ENCODE measurements at places on chromosomes 13 and 19.
A peak's percentile ranks its signal among the peaks of the same experiment; 100 is the strongest.

- no peak for DNase-seq
Observed at GRCh38 chr19:16579381-16579780, 7.2 kb upstream of the SLC35E1 start.

DNA sequence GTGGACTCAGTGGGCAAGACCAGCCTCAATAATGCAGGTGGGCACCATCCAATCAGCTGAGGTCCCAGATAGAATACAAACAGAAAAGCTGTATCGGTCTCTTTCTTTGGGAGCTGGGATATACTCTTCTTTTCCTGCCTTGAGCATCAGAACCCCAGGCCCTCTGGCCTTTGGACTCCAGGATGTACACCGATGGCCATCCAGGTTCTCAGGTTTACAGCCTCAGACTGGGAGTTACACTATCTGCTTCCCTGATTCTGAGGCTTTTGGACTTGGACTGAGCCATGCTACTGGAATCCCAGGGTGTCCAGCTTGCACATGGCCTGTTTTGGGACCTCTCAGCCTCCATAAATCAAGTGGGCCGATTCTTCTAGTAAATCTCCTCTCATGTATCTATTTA, 27.6 kb upstream of the USP12 start:
- no peak for DNase-seq

DNA sequence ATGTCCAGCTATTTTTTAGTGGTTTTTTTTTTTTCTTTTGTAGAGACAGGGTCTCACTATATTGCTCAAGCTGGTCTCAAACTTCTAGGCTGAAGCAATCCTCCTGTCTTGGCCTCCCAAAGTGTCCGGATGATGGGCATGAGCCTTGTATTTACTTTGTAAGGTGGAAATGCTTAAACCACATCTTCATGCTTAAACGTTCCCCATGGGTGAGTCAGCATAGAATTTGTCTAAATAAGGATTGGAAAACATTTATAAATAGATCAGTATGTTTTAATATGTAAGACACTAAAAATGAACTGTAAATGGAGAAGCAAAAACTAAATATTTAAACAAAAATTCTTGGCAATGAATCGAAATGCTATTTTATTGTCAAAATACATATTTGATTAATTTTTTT, 698.0 kb downstream of the PCDH9 start:
- DNase-seq: peak; percentile 41

DNA sequence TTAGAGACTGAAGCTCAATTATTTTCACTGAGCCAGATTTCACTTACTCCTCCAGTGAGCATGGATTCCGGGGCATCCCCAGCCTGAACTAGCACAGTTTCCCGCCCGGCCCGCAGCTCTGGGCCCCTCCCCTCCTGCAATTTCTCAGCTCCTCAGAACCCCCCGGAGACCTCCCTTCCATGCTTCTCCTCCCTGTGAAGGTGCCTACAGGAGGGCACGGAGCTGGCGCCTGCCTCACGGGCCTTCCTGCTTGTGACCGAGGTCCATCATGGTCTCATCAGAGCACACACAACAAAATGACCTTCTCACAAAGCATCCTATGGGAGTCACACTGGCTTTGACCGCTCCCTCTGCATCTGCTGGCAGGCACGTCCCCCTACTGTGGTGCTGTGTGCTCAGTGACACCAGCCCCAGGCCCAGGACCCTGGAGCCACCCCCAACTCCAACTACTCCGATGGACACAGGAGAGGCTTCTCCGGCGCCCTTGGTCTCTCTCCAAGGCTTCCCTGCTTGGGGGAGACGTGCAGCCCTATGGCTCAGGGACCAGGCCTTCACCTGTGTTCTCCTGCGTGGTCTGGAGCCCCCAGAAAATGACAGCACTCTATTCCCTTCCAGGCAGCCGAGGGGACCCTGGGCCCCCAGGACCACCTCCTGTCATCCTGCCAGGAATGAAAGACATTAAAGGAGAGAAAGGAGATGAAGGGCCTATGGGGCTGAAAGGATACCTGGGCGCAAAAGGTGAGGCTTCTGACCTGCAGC, 77.1 kb downstream of the RAB20 start:
- no peak for DNase-seq

DNA sequence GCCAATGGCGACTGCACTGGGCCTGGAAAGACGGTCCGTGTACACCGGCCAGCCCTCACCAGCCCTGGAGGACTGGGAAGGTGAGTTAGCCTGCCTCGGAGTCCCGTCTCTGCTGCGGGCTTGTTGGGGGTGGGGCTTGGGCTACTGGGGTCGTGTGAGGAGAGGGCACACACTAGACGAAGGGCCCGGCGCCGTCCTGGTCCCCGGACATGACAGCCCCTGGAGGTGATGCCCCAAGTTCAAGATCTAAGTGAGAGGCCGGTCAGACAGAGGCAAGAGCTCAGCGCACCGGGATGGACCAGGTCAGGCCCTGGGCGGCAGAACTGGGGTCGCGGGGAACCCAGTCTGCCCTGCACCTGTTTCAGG, 1.6 kb downstream of the CILP2 start:
- no peak for DNase-seq

DNA sequence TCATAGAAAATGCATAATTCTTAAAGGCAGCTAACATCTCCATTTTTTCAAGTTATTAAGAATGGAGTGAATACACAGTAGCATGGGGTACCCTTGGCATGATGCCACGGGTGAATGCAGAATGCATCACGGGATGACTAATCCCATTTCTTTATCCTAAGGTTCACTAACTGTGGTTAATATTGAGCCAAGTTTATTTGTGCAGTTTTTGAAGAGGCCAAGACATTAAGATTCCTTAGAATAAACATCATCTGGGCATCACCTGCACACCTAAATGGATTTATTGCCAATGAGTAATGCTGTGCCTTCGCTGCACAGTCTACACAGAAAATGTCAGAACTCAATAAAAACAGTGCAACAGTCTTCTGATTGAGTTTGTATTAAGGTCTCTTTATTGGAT, 333.1 kb downstream of the GPC6 start:
- DNase-seq: peak; percentile 15

Measured in stromal cell of bone marrow (primary cell).